ENCODE measurements at places on chromosomes 11 and 22. TPM values are rescaled to one million over a fixed set of nuclear protein-coding genes. Genes with fewer than 3 reads are reported as not detected.

Gene SEPTIN5
- 37.8 TPM for total RNA-seq

Gene OR8B8
- not detected for total RNA-seq

Gene ACCS
- total RNA-seq, result 13.4 TPM

Gene PRODH
- total RNA-seq, result 7.0 TPM

Gene MYOD1
- not detected for total RNA-seq

Gene THRSP
- not detected for total RNA-seq

Gene OMP
- not detected for total RNA-seq

- DNase-seq, result no peak
Measured at GRCh38 chr11:104142698-104143097, 21.2 kb downstream of the PDGFD start.

GRCh38 chr22:20245577-20246367, 22.3 kb downstream of the RTN4R start:
- DNase-seq, result no peak

DNA sequence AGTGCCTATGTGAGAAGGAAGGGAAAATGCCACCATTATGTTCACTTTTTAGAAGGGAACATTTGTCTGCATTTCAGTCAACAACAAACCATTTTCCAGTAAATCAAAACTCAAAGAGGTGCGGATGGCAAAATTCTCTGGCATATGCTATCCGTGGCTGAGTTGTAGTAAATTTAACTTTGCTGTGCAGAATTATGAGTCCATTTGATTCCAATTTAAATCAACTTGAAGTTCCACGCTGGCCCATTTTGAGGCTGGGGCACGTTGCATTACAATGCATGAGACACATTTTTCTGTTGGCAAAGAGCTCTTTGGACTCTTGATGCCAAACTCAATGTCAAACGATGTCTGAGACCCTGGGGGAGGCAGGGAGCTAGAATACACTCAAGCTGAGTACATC, 211.8 kb downstream of the LRRC4C start:
- no peak for DNase-seq

DNA sequence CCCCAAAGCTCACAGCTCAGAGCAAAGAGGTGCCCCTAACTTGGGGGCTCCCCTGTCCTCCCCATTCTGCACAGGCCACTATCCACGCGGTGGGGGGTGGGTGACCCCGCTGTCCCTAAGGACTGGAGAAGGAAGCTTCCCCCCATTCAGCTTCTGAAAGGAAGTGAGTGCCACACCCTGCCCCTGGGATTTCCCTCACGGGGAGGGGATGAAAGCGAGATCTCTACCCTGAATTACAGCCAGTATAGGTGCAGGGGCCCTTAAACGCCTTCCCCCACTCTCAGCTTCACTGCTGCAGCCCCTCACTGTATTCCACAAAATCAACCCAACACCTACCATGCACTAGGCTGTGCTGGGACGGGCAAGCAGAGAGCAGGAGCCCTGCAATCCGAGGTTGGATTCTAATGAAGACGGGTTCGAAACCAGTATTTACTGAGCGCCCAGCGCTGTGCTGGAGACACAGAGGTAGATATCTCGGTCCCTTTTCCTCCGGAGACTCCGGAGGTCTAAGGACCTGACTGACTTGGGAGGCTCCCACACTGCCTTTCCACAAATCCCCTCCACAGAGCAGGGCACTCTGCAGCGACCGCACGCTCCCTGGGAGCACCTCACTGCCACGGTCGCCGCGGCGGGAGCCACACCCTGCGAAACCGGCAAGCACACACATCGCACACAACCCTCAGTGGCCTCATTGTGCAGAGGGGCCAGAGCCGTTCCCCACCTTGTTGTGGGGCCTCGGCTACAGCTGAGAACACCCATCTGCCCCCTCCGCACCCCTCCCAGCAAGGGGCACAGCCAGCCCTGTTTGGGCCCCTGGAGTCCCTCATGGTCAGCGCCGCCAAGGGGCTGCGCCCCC, 1.8 kb downstream of the AHNAK start:
- DNase-seq, result no peak

DNA sequence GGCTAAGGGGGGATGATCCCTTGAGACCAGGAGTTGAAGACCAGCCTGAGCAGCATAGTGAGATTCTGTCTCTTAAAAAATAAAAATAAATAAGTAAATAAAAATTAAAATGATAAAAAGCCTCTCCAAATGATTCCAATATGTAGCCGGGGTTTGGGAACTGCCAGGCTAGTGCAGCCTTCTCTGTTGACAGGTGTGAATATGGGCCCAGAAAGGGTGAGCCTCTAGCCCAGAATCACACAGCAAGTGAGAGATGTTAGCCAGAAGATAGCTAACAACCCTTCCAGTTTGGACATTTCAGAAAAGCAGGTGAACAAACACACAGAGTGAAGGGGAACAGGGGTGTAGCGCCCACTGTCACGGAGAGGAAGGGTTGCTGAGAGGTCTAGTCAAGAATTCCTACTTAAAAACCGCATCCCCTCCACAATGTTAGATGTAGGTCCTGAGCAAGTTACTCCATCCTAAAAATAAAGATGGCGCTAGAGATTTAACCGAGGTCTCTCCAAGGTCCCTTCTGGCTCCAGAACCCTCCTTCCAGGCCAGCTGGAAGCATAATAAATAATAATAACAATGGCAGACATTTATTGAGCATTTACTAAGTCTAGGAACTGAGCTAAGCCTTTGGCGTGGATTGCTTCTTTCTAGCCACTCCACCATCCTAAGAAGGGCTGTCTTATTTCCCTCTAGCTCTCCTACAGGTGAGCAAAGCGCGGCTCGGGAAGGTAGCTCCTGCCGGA, 51.6 kb downstream of the CYTH4 start:
- no peak for DNase-seq

GRCh38 chr22:42364604-42365110, 67.5 kb downstream of the NFAM1 start:
- no peak for DNase-seq

- no peak for DNase-seq
Measured at GRCh38 chr22:20550057-20550817, 42.8 kb downstream of the MED15 start.

DNA sequence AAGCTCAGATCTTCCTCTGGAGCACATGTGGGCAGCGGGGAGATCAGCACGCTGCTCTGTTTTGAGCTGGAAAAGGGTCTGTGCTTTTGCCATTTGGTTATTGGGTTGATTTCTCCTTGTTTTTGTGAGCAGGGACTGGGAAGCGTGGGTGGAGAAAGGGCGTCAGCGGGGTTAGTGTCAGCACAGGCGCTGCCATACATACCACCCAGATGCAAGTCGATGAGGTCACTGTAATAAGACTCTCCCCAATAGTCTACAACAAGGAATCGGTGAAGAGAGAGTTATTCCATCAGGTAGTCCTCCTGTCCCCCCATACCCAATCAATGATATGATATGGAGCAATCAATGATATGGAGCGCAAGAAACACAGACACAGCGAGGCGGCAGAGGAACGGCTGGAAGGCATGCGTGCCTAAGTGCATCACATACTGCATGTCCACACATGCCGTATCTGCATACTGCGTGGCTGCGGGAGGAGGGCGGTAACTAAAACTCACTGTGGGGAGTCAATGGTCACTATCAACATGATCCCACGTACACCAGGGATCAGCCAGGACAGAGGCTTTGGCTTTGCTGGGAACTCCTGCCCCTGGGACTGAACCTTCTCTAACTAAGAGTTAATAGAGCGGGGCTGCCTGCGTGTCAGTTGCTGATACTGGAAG, 29.5 kb upstream of the BID start:
- no peak for DNase-seq

- DNase-seq, result no peak
Measured at GRCh38 chr11:2135648-2136201, 3.5 kb downstream of the IGF2 start.

- no peak for DNase-seq
Measured at GRCh38 chr11:9601037-9601875, 27.8 kb downstream of the WEE1 start.

DNA sequence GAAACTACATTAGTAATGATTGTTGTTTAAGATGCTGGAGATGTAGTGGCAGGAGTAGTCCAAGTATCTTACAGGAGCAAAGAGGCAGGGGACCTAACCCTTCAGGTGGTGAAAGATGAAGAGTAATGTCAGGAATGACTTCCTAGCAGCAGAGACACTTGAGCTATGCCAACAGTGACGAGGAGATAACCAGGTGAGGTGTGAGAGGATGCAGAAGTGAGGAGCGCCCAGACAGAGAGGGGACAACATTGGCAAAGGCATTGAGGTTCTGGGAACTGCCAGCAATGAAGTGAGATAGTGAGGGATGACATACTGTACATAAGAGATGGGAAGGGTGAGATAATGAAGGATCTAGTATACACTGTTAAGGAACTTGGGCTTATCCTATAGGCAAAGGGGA, 95.8 kb downstream of the NCAM1 start:
- no peak for DNase-seq

DNA sequence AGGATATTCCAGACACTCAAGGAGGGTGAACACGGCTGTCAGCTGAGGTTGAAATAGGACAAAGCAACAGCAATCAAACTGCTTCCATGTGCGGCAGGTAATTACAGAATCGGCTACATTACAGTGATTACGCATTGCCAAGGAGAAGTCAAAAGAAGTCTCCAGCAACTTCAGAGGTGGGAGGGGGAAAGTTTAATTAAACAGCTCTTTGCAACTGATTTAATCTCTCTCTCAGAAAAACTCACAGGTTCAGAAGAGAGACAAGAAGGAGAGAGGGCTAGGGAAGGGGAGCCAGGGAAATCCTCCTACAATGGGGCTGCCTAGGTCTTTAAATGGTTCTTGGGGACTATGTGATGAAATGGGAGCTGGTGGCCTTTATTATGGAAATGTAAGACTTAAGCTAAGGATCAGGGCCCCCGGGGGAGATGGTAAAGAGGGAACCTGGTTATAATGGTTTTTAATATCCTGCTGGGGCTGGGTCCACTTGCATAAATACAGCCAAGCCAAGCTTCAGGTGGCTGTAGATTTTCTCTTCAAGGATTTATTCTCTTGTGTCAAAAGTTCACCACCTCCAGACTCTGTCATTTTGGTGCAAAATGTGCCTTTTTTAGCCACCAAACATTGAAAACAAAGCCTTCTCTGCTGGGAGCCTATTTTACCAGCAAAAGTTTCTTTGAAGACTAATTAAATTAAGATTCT, 354.7 kb upstream of the NARS2 start:
- no peak for DNase-seq

- DNase-seq, result no peak
Measured at GRCh38 chr11:118797510-118797909, 6.5 kb upstream of the DDX6 start.

GRCh38 chr11:77081976-77082836, 15.4 kb downstream of the CAPN5 start:
- DNase-seq, result no peak

DNA sequence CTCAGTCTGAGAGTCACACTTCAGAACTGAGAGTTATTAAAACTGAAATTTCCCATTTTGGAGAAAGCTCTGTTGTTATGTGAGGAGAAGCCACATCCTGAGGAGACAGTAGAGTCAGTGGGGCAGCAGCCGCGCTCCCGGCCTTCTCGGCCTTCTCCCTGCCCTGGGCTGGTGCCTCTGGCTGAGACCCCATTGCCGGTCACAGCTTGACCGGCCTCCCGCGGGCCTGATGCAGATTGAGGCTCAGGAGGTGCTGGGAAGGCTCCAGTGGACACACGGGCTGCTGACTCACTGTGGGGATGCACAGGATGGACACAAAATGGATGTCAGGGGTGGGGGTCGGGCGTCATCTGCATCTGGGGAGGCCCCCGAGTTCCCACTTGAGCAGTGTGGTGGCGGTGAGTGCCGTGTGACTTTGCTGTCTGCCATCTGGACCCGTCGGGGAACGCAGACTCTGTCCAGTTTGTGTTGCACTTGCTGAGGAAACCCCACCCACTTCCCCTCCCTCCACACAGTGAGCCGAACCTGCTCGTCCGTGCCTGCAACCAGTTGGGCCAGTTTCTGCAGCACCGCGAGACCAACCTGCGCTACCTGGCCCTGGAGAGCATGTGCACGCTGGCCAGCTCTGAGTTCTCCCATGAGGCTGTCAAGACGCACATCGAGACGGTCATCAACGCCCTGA, 50.1 kb downstream of the MUC6 start:
- DNase-seq, result no peak

DNA sequence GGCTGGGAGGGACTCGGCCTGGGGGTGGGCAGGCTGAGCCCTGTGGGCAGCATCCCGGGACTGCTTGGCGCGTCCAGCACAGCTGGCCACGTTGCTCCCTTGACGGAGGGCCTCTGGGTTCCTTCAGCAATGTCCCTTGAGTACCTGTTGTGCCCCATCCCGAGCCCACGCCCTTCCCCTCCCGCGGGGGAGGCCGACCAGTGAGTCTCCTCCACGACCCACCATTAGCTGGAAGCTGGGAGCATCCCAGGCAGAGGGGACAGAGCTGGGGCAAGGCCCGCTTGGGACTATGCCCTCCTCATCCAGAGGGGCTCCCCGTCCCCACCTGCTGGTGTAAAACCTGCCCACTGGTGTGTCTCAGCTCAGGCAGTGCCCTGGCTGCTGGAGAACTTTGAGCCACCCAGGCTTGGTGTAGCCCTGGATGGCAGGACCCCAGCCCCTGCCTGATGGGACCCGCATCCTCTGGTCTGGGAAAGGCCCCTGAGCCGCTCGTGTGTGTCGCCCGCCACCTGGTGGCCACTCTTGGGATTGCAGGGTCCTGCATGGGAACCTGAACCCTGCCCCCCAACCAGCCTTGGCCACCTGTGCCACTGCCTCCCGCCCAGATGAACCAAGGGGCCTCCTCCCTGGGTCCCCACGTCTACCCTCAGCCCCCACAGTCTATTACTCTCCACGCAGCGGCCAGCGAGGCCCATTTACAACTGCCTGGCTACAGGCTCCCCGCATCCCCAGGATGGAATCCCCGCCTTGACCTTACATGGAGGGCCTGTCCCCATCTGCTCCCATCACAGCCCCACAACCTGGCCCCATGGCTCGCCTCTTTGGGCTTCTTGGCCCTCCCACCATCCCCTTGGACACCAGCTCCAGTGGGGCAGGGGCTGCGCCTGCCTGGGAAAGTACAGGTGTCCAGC, 16.6 kb upstream of the ARHGAP8 start:
- DNase-seq, result peak; percentile 58

DNA sequence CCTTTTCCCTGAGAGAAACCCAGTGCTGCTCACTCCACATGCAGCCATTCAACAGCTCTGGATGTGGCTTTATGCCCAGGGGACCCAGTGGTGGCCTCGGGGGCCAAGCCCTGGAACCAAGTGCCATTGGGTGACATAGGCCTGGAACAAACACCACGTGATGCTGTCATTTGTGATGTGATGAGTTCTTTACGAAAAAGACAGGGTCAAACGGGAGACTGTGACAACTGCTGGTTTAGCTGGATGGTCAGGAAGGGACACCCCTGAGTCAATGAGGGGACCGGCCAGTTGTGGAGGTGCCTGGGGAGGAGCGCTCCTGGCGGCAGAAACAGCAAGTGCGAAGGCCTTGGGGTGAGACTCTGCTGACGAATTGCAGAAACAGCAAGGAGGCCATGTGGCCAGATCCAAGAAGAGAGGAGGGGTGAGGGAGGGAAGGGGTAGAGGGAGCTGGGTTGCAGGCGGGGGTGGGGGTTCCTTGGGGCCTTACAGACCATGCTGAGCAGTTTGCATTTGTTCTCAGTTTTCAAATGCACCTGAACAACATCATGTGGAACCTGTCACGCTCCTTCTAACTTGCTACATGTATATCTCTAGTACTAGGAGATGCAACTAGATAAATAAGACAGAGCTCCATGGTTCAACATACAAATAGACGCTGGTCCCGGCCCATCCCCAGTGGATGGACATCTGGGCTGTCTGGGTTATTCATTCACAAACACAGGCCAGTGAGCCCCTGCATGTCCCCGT, 56.1 kb downstream of the IGLL5 start:
- no peak for DNase-seq

GRCh38 chr11:132245403-132246385, 875.3 kb downstream of the NTM start:
- DNase-seq, result no peak
